Caki2 (cell line): ENCODE measurements at places on chromosomes 12 and 14. TPM values are rescaled to one million over a fixed set of nuclear protein-coding genes. Genes with fewer than 3 reads are reported as not detected.

The RNASE4 gene
- 18.5 and 21.6 TPM in 2 replicates for total RNA-seq

DNA sequence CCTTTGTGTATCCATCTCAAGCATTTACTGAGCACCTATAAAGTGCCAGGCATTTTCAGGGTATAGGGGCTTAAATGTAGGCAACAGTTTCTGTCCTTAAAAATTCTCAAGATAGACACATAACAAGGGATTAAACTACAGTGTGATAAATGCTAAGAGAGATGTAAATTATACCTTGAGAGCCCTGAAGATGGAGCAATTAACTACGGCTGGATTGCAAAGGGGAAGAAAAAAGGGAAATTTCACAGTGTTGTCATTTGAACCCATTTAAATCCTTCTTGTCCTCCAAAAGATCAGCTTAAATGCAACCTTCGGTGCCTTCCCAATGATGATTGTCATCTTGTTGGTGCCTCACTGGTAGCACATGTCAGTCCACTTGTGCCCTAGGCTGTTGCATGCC, 11.5 kb upstream of the IL26 start:
- no peak for DNase-seq

The KCNC2 gene
- not detected in 2 replicates for total RNA-seq

- peak; percentile 33 for DNase-seq
Observed at GRCh38 chr12:26319511-26319910, 124.1 kb downstream of the SSPN start.

DNA sequence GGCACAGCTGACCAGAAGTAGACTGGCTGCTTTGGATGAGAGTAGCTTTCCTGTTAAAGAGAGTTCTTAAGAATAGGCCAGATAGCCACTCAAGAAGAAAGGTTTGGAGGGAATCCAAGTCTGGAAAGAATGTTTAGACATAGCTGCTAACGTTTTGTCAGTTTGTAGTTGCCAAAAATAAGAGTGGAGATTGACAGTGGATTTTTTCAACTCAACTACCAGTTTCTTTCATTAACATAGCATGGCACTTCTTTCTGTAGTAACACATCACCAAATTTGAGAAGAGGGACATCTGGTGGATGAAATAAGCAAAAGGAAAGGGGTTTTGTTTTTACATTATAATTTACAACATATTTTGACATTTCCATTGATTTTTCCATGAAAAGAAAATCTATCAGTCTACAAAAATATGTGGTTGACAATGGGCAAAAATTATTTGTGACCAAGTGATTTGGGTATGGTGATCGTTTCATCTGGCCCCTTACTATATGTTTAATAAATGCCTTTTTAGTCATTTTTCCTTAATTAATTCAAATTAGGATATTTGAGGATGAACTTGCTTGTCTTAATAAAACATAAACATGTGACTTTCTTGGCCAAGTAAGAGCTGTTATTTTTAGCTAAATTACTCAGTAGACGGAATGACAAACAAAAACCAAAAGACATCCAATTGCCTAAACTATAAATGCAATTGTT, 71.1 kb downstream of the PTPRR start:
- peak; percentile 81 for DNase-seq

GRCh38 chr14:72700338-72701236, 193.3 kb downstream of the DPF3 start:
- DNase-seq = no peak
